ENCODE measurements at places on chromosomes 12 and 14.

GRCh38 chr12:132909030-132909368 is 21.6 kb upstream of the CHFR start:
- DNase-seq: no peak

DNA sequence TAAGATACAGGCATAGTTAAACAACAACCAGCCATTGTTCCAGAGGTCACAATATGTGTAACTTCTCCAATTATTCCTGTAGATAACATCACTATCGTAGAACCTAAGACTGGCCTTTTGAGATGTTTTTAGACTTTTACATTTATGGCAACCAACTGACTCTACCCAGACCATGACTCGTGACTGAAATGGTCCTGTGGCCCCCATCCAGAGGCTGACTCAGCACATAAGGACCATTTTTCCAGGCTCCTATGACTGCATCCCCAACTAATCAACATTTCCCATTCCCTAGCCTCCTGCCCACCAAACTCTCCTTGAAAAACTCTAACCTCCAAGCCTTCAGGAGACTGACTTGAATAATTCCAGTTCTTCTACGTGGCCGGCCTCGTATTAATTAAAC is 52.6 kb upstream of the NID2 start:
- no peak for DNase-seq

- peak; percentile 64 for DNase-seq
Measured at GRCh38 chr12:51391283-51392123, at the start of gene GALNT6. GALNT6 (minus strand) TSS chr12:51391406; CDS start chr12:51379781, 11,625 bp downstream.

GRCh38 chr14:74963178-74963704 is 7.8 kb upstream of the PGF start:
- no peak for DNase-seq

DNA sequence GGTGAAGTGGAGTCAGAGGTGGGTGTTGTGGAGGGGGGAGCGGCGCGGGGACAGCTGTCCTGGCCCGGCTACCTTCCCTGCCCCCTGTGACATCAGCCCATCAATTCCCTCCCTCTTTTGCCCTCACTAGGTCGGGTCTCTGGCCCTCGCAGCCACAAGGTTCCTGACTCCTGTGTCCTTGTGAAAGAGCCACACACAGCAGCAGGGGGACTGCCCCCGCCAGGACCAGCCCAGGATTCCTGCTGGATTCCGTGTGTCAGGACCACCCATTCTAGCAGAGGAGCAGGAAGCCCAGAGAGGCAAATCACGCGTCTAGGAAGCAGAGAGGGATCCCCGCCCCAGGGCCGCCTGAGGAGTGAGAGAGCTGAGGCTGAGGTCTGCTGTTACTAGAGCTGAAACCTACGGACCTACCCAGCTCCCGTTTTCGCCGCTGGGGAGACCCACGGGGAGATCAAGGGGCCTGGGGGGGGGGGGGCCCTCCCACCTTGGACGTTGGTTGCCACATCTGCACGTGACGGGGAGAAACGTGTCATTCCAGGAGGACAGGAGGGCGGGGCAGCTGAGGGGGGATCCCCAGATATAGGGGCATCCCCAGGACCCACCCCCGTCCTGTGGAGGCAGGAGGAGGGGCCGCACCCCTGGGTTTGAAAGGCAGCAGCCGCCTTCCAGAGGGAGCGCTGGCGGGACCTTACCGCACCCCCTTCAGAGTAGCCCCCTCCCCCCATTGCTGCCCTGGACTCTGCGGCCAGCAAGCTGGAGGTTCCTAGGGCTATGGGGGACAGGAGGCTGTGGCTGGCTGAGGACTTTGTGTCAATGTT is 12.5 kb upstream of the INF2 start:
- DNase-seq: no peak

GRCh38 chr14:21098076-21098891 is at the start of gene ZNF219:
ZNF219 (minus strand) TSS chr14:21098655; CDS start chr14:21093591, 5,064 bp downstream.
- DNase-seq: peak; percentile 27

GRCh38 chr12:51870504-51870903 is 17.4 kb upstream of the ANKRD33 start:
- DNase-seq: no peak

DNA sequence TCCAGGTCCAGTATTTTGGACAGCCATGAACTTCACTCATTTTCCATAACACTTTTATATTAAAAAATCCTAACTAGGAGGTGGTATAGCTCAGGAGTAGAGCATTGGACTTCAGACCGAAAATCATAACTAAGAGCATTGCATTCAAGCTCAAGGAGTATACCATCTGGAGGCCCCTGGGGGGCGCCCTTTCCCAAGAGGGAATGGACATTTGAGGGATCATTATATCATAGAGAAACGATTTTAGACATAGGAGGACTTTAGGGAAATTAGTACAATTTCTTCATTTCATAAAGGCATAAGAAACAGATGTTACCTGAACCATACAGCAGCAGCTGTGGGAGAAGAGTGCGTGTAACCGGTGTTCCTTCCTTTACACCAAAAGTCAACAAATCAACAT is 5.2 kb upstream of the ATG14 start:
- DNase-seq: no peak

GRCh38 chr14:72653026-72653425 is 240.9 kb downstream of the DPF3 start:
- no peak for DNase-seq

GRCh38 chr12:121133838-121134237 is 1.2 kb downstream of the P2RX7 start:
- no peak for DNase-seq

DNA sequence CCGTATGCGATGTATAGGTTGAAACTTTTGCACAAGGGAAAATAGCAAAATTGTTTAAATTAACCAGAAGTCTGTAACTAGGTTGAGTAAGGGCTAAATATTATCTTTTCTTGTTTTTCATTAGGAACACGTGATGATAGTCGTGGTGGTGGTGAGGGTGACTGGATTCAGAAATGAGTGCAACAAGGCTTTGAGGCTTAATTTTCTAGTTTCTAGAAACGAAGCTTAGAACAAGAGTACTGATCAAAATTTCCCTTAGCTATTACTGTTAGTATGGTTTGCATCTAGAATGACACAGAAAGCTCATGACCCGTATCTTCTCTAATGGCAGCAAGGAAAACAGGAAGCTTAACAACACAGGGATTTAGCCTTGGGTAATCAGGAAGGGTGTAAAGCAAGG is 7.0 kb downstream of the SLIRP start:
- no peak for DNase-seq

- no peak for DNase-seq
Measured at GRCh38 chr12:119157978-119158377, 20.8 kb upstream of the HSPB8 start.

GRCh38 chr12:102421802-102422583 is 58.4 kb downstream of the IGF1 start:
- no peak for DNase-seq

- DNase-seq: no peak
Measured at GRCh38 chr14:64349741-64350490, 38.2 kb upstream of the MTHFD1 start.

- no peak for DNase-seq
Measured at GRCh38 chr12:1466481-1467154, 127.8 kb downstream of the FBXL14 start.

GRCh38 chr12:60278209-60278608 is 682.4 kb downstream of the SLC16A7 start:
- no peak for DNase-seq

DNA sequence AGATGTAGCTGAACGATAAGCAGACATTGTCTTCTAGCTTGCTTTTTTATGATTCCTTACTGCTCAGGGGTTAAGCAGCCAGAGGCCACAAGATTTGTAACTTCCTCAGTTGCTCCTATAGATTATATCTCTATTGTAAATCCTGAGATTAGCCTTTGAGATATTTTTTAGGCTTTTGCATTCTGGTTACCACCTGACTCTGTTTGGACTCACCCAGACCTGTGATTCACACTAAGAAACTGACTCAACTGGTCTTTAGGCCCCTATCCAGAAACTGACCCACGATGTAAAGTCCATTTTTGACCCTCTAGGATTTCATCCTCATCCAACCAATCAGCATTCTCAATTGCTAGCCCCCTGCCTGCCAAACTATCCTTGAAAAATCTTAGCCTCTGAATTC is 194.4 kb downstream of the RASSF9 start:
- no peak for DNase-seq

DNA sequence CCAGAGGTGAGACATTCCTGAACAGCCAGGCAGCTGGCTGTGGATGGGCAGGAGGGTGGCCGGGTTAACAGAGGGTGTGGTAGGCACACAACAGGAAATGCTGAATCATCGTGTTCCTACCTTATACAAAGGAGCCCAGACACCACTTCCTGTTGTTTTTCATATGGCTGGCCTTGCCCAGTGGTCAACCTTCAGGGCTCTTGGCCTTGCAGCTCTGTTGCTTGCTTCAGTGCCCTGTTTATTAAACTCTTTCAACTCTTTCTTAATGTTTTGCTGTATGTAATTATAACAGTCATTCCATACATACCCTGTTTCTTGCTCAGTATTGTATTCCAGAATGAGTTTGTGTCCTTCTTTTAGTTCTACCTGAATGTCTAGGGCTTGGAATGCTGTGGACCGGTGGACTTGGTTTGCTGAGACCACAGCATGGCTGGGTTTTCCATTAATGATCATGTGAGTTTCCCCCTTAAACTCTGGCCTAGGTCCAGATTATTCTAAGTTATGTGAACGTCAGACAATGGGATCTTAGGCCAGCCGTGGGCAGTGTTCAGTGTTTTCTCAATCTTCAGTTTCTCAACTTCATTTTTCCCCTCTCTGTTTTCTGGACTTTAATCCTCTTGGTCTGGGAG is 11.9 kb downstream of the CFAP54 start:
- DNase-seq: peak; percentile 27

GRCh38 chr14:93050761-93051160 is 65.0 kb downstream of the ITPK1 start:
- DNase-seq: no peak

GRCh38 chr12:111195316-111195715 is 173.6 kb downstream of the PHETA1 start:
- no peak for DNase-seq

GRCh38 chr14:75242546-75243273 is 35.9 kb upstream of the FOS start:
- DNase-seq: no peak

DNA sequence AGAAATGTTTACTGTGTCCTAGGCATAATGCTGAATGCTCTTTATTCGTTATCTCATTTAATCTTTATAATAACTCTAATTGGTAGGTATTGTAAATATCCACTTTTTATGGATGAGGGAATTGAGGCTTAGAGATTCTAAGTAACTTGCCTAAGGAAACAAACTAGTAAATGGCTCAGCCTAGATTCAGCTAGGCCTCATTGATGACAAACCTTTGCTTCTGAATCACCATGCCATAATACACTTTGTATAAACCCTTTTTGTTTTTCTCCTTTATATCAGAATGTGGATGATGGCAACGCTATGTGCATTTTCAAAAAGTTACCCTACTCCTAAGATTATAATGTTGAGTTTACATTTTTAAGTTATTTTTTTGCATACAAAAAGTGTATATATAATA is 34.0 kb downstream of the MNAT1 start:
- DNase-seq: no peak

DNA sequence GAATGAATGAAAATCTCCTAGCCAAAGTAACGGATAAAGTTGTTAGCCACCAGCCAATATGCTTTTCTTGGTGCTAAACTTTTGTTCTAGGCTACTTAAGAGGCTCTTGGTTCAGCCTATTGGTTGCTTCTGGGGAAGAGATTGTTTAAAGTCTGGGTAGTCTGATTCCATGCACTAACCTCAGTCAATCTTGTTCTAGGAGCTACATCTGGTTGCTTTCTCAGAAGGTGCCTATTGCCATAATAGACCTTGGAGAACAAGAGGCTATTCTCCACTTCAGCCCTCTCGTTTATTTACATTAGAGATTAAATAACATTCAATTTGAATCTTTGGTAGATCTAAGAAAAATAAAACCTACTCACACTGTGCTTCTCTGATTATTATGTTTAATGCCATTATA is 40.8 kb upstream of the OTOGL start:
- DNase-seq: no peak

DNA sequence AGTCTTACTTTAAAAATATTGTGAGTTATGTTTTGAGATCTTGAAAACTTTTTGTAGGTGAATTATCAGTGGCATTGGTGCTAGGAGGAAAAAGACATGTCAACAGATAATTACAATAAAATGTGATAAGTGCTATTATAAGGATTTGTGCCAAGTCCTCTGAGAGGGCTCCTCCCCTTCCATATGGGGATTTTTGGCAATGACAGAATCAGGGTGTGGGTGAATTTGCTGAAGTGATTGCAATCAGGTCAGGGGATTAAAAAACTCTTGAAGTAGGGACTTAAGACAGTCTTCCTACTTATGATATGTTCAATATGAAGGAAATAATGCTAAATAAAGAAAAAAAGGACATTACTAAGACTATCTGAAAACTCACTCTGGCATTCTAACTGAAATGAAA is 122.5 kb downstream of the SLC15A5 start:
- no peak for DNase-seq

- DNase-seq: no peak
Measured at GRCh38 chr12:2284321-2284813, 231.6 kb downstream of the CACNA1C start.

DNA sequence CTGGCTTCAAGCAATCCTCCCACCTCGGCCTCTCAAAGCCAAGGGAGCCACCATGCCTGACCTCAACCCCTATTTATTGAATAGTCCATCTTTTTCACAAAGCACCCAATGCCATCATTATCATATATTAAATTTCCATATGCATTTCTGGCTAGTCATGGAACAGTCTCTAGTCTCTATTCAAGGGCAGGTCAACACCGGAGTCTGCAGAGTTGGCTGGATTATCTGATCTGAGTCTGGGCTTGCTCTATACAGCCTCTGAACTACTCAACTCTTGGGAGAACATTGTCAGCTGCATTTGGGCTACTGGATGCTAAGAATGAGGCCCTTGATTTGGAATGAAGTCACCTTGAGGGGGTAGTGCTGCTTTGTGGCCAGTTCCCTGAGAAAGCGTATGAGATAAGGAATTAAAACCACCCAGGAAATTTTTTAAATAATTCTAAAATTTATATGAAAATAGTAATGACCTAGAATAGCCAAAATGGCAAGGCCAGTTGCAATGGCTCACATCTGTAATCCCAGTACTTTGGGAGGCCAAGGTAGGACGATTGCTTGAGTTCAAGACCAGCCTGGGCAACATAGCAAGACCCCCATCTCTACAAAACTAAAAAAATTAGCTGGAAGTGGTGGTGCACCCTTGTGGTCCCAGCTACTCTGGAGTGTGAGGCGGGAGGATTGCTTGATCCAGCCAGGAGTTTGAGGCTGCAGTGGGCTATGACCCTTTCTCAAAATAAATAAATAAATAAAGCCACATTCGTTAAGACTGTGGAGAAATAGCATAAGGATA is 6.9 kb upstream of the NAA25 start:
- no peak for DNase-seq

Measured in activated T-helper 1 cell treated with Interleukin-2 at 50 U/mL for 16 hours (primary cell).